Smooth muscle cell of the brain vasculature (primary cell): ENCODE measurements at places on chromosomes 5 and 9.

DNA sequence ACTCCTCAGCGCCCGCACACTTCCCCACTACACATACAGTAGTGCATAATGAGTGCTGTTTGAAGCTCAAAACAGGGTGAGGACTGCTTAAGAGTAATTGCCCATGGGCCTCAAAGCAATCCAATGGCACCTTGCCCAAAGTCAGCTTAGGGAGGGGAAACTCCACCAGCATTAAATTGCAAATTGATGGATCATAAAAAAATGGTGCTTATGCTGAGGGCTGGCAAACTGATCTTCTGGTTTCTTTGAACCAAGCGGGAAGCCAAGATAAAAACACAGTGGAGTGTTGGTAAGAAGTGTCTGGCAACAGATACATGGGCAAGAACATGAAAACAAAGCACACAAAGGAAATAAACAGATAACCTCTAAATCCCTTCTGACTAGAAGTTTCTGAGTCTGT is 28.0 kb downstream of the TLE1 start:
- DNase-seq = no peak

DNA sequence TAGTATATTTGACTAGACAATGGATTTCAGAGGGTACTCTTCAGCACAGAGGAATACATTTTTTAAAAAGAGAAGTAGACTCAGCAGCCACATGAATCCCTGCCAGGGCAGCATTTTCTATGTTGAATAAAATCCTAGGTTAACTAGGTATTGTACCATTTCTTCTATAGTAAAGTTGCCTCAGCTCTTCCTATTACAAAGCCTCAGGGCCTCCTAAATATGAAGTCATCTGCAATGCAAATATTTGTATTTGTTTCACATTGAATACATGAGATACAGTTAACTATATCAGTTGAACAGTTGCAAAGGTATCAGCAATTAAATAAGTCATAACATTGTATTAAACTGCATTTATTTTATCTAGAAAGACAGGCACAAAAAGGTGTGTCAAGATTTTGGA is 59.5 kb downstream of the NUDT12 start:
- DNase-seq = no peak

DNA sequence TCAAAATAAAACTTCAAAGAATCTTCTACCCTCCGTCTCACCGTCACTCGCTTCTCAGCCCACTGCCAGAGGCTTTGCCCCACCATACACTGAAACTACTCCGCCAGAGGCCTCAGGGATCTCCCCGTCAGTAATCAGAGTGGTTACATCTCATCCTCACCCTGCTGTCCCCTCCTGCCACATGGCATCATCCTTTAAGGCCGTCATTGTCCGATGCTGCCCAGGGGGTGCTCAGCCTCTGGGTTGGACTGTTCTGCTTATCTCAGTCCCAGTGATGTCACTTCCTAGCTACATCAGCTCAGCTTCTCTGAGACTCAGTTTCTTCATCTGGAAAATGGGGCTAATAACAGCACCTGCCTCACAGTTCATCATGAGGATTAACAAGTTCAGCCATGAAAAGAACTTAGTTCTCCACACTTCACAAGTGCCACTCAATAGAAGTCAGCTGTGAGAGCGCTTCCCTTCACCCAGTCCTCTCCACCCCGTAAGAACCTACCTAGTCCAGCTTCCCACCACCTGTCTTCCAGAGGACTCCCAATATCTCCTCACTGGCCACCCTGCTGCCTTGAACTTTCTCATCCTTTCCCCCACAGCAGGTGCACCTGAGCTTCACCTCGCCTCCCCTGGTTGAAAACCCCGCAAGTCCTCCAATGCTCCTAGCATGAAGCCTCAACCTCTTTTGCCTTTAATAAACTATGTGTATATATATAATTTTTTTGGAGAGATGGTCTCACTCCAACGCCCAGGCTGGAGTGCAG is 2.8 kb upstream of the IL3 start:
- no peak for DNase-seq

DNA sequence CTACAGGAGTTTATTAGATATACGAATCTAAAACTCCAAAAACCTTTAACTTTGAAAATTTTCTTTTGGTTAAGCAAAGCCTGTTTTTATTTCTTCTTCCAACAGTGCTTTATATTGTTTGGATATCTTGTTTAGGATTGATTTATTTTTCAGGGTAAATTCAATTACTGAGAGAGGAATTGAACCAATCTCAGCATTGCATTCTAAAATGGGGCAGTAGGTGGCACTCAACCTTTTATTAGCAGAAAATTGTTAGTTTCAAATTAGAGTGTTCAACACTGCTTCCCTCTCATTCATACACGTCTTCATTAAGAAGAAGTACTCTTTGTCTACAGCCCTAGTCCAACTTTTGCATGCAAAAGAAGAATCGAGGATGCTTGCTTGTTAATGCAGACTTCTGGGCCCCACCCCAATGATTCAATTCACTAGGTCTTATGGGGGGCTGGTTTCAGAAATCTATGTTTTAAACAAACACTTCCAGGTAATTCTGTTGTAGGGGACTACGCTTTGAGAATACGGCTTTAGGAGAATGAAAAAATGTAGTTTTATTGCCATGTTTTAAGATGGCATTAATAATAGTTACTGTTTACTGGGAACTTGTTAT is 26.6 kb downstream of the MRPL22 start:
- no peak for DNase-seq

GRCh38 chr9:73219985-73220626 is 68.4 kb downstream of the ANXA1 start:
- DNase-seq = no peak

DNA sequence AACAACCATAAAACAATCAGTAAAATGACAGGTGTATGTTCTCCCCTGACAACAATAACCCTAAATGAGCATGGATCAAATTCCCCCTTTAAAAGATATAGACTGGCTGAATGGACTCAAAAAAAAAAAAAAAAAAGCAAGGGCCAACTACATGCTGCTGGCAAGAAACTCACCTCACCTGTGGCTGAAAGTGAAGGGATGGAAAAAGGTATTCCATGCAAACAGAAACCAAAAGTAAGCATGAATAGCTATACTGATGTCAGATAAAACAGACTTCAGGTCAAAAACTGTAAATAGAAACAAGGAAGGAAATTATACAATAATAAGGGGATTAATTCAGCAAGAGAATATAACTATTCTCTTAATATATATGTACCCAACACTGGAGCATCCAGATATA is 54.2 kb upstream of the SSBP2 start:
- no peak for DNase-seq

- no peak for DNase-seq
Observed at GRCh38 chr5:181001947-181002346, 13.3 kb downstream of the BTNL3 start.

DNA sequence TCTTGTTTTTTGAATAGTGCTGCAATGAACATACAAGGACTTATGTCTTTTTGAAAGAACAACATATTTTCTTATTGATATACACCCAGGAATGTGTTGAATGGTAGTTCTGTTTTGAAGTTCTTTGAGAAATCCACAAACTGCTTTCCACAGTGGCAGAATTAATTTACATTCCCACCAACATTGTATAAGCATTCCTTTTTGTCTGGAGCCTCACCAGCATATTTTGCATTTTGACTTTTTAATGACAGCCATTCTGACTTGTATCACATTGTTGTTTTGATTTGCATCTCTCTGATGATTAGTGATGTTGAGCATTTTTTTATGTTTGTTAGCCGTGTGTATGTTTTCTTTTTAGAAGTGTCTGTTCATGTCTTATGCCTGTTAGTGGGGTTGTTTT is 524.9 kb downstream of the SEMA5A start:
- no peak for DNase-seq

DNA sequence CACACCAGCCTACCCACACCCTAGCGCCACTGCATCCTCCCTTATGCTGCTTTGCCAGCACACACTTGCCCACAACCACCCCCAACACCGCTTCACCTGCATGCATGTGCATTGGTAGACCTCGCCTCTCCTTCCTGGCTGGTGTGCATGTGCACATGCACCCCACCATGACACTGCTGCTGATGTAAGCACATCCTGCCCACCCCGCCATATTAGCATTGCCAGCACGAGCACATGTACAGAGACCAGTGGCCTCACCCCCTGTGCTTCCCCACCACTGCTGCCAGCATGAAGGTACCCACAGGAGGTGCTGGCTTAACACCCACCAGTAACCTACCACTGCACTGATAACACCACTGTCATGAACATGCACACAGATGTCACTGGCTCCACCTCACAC is 218.2 kb downstream of the SLCO4C1 start:
- DNase-seq = no peak

- DNase-seq = no peak
Observed at GRCh38 chr9:22383718-22384117, 62.9 kb upstream of the DMRTA1 start.

DNA sequence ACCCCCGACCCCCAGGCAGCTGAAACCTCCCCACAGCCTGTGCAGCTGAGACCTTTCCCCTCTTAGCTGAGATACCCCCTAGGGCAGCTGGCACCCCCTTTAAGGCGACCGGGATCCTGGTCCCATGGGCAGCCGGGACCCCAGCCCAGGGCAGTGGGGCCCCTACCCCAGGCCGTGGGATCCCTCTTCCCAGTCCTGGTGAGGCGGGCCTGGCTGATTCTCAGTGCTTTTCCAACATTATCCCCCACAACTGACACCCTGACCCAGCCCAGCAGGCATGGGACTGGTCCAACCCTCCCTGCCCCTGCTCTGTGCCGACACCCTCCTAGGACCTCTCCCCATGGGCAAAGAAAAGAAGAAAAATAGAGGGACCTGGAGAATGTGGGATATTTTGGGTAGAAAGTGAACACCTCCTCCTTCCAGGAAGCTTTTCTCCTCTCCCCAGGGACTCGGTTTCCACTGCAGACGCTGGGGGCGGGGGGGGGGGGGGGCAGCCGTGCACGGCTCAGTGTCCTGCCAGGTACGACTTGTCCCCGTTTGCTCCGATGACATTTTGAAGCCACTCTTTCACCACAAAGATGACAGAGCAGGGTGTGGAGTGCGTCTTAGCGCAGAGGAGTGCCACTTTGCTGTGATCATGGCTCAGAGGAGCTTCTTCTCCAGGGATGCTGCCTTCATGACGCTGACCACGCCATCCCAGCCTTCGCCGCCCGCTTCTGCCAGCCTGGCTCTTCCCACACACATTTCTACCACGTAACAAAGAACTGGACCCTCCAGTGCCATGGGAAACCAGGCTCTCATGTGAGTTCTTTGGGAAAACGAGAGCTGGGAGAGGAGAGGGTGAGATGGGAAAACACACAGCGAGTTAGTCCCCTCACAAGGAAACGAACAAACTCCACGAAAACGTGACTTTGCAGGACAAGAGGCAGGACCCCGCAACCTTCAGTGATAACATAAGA is 47.5 kb downstream of the MRPL36 start:
- no peak for DNase-seq

- no peak for DNase-seq
Observed at GRCh38 chr5:126998201-126998631, 32.1 kb downstream of the MARCHF3 start.

DNA sequence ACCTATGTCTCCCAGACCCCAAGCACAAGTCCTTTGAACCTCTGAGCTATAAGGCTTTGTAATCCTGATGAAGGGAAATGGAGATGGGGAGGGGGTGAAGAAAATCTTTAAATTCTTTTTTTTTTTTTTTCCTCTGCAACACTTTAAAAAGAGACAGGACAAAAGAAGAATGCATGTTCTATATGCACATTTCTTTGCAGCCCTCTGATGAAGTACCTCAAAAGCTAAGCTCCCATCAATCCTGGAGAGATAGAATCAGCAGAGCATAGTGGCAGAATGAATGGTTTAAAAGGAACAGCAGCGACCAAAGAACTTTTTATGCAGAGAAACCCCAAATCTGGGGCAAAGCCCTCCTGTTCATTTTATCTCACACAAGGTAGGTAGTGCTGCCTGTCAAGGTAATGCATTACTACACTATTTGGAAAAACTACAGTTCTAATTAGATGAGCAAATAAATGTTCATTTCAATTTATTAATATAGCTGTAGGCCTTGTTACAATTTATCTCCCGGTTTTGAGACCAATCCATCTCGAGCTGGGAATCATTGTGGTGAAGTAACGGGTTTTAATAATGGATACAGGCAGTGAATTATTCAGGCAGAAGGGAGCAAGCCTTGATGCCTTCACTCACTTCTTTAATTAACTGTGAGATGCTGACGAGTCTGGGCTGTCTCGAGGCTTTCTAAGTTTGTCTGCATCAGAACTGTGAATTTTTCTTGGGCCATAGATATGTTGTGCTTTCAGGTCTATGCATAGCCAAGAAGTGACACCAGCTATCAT is 173.5 kb upstream of the ZNF608 start:
- DNase-seq = no peak

DNA sequence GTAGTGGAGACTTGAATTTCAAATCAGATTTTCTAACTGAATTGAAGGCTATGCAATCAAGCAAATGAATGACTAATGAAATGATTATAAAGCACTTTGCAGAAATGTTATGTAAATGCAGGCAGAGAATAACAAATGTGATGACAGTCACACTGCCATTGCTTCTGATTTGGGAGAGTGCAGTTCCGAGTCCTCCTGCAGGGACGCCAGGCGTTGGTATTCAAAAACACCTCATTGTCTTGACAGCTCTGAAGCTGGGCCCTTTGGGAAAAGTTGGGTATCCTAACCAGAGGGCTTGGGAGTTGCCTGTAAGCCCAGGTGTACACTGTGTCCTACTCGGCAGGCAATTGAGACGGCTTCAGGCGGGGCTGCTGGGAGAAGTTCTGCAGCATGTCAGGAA is 57.9 kb downstream of the C5orf15 start:
- DNase-seq = no peak

- DNase-seq = no peak
Observed at GRCh38 chr5:17796757-17797396, 162.6 kb downstream of the TAF11L14 start.

DNA sequence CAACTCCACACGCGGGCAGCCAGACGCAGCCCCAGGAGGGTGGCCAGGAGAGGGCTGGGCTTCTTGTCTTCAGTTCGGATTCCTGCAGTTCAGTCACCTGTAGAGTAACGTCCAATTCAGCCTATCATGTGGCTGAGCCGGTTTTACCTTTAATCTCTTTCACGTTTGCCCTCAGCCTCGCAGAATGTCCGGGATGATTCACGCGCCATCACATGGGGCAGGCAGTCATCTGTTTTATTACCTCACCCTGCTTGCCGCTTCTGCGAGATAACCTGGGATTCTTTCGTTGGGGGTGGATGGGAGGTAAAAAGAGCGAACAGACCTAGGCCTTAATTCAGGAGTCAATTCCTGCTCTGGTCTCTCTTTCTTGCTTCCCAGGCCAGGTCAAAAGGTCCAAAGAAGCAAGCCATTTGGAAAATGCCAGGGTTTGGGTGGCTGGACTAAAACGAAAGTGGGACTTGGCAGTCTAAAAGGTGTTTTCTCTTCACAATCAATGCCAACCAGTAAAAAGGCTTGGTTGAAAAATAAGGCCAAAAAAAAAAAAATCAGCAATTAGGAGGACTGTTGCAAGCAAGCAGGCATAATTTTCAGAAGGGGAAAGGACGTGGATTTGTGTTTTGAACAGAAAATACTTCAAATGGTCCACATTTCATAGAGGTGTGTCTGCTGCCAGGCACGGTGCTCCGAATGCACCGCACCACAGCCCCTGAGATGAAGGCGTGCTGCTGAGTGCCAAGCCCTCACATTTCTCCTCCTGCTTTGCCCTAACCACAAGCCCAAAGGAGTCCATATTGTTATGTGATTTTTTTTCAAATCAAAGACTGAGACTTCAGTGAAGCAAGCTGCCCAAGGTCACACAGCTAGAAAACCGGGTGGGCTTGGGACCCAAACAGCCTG is 2.8 kb upstream of the WWC1 start:
- DNase-seq = no peak
